Vagina (tissue), 2 donors: ENCODE measurements at places on chromosomes 7 and 10. TPM values are rescaled to one million over a fixed set of nuclear protein-coding genes. Genes with fewer than 3 reads are reported as not detected.

APBB1IP gene
- total RNA-seq: 7.4 TPM

AOC1 gene
- total RNA-seq: not detected

MRLN gene
- not detected for total RNA-seq

SPOCK2 gene
- 46.9 TPM for total RNA-seq

DNA sequence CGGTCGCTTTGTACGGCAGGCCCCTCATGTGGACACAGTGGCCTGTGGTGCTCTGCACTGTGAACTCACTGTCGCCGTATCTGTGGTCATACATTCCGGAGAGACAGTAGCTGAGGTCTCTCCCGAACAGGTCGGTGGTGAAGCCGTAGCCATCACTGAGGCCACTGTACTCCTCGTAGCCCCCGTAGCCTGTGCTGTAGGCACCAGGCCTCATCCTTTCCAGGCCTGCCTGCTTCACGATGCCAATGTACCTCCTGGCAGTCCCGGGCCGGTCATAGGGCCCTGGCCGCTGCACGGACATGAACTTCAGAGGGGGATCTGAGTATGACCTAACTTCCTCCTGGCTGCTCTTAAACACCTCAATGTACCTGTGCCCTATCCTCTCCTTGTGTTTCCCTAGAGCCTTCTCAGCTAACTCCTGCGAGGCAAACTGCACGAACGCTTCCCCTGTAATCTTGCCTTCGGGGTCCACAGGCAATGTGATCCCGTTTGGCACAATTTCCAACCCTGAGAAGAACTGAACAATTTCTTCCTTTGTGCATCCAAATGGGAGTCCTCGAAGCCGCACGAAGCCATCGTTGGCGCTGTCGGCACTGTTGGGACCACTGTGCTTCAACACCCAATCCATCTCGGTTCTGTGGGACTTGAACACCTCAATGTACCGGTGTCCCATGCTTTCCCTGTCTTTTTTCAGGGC, 15.7 kb downstream of the FXYD4 start:
- no peaks in the 10 kb centered on the region for H3K27me3 ChIP-seq
- no peak overlapping the region for H3K27ac ChIP-seq
- H3K4me3 ChIP-seq: no peak overlapping the region
- no peaks in the 10 kb centered on the region for H3K36me3 ChIP-seq
- peaks cover 28% of the 10 kb centered on the region for H3K4me1 ChIP-seq

DNA sequence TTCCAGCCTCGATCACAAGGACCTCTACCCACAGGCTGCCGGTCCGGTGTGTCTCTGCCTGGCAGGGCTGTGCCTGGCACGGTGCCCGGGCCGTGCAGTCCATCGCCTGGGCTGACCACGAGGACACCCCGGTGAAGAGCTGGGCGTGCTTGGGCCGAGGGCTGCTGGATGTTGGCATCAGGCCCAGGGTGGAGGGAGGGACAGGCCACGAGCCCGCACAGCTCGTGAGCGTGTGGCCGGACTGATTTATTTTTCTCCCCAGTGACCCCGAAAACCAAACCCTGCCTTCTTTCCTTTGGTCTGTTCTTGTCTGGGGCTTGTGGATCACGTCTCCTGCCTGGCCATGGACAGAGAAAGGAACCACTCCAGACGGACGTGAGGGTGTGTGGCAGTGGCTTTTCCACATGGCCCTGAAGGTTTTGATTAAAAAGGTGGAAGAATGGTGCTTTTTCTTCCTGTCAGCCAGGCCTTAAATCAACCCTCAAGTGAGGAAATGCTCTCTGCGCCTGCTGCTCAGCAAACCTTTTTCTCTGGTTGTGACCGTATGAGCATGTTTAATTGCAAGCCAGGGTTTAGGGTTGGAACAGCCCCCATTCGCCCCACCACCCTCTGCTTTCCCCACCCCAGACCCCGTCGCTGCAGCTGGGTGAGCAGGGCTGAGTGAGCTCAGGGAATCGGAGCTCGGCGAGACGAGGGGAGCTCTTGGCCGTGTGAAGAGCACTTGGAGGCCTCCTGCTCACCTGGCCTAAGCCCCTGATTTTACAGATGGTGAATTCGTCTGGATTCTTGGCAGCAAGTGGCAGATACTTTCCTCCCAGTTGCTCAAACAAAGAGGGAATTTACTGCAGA, 130.1 kb downstream of the RGS10 start:
- H3K4me1 ChIP-seq: peaks cover 33% of the 10 kb centered on the region
- no peaks in the 10 kb centered on the region for H3K36me3 ChIP-seq
- DNase-seq: no peak
- peak overlapping the region; percentile 88 for H3K27ac ChIP-seq
- H3K27me3 ChIP-seq: no peaks in the 10 kb centered on the region
